ENCODE measurements at places on chromosomes 2 and 18. TPM values are rescaled to one million over a fixed set of nuclear protein-coding genes. Genes with fewer than 3 reads are reported as not detected.

DNA sequence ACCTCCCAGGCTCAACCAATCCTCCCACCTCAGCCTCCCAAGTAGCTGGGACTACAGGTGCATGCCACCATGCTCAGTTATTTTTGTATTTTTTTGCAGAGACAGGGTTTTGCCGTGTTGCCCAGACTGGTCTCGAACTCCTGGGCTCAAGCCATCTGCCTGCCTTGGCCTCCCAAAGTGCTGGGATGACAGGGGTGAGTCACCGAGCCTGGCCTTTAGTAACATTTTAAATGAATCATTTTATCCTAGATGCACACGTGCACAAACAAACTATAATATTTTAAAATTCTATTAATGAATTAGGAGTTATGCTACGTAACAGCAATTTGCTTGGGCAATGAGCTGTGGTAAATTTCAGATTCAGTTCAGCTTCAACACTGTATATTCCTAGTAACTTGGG is 862.5 kb upstream of the ID2 start:
- H3K36me3 ChIP-seq: no peaks in the 10 kb centered on the region
- no peak overlapping the region for H3K27ac ChIP-seq
- H3K4me1 ChIP-seq: 0 out of 2 replicates have a peak, but pooled peaks cover 10% of the 10 kb centered on the region
- DNase-seq: no peak
- H3K4me3 ChIP-seq: no peak overlapping the region
- no peaks in the 10 kb centered on the region for H3K27me3 ChIP-seq

- peak; percentile 68 for DNase-seq
- H3K4me1 ChIP-seq: peaks cover 33% of the 10 kb centered on the region
- 0 out of 2 replicates have a peak, but pooled peaks cover 11% of the 10 kb centered on the region for H3K36me3 ChIP-seq
- no peaks in the 10 kb centered on the region for H3K27me3 ChIP-seq
- H3K27ac ChIP-seq: peak overlapping the region; percentile 86
Observed at GRCh38 chr2:218217360-218218267, 625 bp downstream of the ARPC2 start.

DNA sequence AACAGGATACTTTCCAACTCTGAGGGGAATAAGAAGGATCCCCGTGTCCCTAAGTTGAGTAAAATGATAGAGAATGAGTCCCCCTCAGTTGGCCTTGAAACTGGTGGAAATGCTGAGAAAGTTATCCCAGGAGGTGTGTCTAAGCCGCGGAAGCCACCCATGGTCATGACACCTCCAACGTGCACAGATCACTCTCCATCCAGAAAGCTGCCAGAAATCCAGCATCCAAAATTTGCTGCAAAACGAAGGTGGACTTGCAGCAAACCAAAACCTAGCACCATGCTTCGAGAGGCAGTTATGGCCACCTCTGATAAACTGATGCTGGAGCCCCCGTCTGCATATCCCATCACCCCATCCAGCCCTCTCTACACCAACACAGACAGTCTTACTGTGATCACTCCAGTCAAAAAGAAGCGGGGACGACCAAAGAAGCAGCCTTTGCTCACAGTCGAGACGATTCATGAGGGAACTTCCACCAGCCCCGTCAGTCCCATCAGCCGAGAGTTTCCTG is 270.1 kb downstream of the SETBP1 start:
- DNase-seq: no peak
- H3K27ac ChIP-seq: no peak overlapping the region
- 0 out of 2 replicates have a peak, but pooled peaks cover 3% of the 10 kb centered on the region for H3K4me1 ChIP-seq
- no peak overlapping the region for H3K4me3 ChIP-seq

DNA sequence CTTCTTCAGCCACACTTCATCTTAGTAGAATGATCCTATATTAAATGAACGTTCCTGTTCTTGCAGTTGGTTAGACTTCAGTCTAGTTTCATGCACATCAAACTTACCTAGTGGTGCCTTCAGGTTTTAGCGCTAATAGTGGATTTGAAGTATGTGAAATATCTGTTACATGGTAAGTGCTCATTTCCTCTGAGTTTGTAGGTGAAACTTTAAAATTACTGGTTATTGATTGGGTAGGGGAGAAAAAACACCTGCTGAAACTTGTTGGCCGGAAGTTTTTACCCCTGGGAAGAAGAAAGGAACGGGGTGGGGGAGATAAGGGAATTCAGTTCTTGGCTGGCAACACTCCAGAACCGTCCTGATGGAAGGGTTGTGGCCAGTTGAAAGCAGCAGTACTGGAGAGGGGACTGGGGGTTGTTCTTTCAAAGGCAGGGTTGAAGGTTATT is 112.8 kb downstream of the SPTBN1 start:
- no peaks in the 10 kb centered on the region for H3K27me3 ChIP-seq
- DNase-seq: no peak
- H3K4me1 ChIP-seq: peaks cover 55% of the 10 kb centered on the region
- no peak overlapping the region for H3K4me3 ChIP-seq
- no peak overlapping the region for H3K27ac ChIP-seq

DNA sequence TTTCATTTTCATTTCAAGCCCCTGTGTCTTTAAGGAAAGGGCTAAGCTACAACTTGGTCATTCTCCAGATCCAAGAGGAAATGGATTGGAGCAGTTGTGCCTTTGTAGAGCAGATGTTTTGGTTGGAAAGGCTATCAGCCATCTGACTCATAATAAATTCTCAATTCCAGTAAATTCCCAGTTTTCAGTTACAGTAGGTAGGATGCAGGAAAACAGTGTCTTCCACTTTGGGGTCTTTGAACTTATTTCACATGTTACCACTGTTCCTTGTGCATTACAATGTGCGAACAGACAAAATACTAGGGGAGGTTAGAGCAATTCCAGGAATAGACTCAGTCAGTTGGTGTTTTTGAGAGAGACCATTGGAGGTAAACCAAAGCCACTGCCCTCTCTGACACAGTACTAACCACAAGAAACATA is 211.9 kb downstream of the BABAM2 start:
- H3K27me3 ChIP-seq: no peaks in the 10 kb centered on the region
- H3K27ac ChIP-seq: no peak overlapping the region
- H3K36me3 ChIP-seq: no peaks in the 10 kb centered on the region
- DNase-seq: no peak

DNA sequence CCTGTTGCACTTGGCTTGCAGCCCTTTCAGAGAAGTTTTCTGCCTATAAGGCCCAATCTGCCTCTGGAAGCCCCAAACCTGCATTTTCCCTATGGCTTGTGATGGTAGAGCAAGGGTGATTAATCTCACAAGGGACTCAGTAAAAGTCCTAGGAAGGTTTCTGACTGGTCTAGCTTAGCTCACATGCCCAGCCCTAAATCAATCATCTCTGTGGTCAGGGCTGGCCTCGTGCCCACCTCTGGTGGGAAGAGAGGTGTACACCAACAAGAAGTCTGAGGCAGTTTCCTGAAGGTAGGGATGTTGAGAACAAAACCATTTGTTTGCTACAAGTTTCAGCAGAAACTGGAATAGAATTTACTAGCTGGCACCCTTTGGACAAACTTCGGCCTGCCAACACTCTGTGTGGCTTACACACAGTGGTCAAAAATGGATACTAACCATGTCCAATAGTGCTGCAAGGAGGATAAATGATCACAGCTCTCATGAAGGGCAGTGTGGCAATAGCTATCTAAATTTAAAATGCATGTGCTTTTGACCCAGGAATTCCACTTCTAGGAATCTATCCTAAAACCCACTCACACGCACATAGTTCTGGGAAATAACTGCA is 96.4 kb downstream of the EN1 start:
- H3K27ac ChIP-seq: no peak overlapping the region
- peaks cover 20% of the 10 kb centered on the region for H3K4me1 ChIP-seq

GRCh38 chr18:39496986-39497385 is 1931.4 kb upstream of the CELF4 start:
- H3K27me3 ChIP-seq: no peaks in the 10 kb centered on the region
- no peak for DNase-seq
- H3K27ac ChIP-seq: no peak overlapping the region
- peaks cover 12% of the 10 kb centered on the region for H3K4me1 ChIP-seq
- H3K36me3 ChIP-seq: no peaks in the 10 kb centered on the region

DNA sequence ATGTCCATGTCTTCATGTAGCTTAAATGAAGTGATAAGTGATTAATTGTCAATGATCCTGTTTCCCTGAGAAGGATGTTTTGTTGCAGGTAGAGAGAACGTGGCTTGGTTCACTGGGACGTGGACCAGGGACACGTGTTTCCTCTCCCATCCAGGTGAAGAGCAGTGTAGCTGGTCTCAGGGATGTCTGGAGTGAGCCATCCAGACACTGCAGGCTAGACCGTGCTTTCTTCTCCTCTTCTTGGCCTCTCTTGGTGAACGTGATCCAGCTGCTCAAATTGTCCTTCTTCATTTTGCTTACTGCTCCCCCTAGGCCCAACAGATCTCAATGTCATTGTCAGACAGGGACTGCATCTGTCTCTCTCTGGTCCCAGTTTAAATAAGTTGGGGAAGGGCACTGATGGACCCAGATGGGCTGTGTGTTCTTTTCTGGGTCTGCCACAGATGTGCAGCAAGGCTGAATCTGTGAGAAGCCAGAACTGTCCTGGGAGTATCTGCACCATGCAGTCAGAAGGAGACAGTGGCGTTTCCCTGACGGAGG is 263.8 kb downstream of the CYRIA start:
- peaks cover 2% of the 10 kb centered on the region for H3K4me1 ChIP-seq
- DNase-seq: no peak
- H3K36me3 ChIP-seq: no peaks in the 10 kb centered on the region

- peak overlapping the region; percentile 82 for H3K4me3 ChIP-seq
- no peak overlapping the region for H3K27ac ChIP-seq
- H3K27me3 ChIP-seq: peaks cover 46% of the 10 kb centered on the region
- DNase-seq: peak; percentile 49
- H3K4me1 ChIP-seq: peaks cover 17% of the 10 kb centered on the region
Observed at GRCh38 chr2:101386599-101387150, 628 bp downstream of the CREG2 start.

DNA sequence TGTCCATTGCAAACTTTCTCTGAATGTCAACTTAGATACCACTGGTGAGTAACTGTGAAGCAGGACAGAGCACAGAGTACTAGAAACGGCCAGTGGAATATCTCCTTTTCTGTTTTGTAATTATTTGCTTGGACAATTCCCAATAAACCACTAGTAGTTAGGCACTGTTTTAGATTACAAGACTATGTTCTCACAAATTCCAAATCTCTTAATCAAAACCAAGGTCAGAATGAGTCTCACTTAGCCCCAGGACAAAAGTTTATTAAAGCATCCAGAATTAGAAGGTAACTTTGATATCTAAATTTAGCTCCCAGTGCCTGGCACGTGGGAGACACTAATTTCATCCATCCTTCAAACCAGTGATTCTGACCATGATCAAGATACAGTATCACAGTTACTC is 89.0 kb downstream of the ZNF521 start:
- H3K36me3 ChIP-seq: no peaks in the 10 kb centered on the region
- no peaks in the 10 kb centered on the region for H3K27me3 ChIP-seq
- DNase-seq: no peak
- no peak overlapping the region for H3K27ac ChIP-seq

GRCh38 chr18:24915547-24915946 is 436.4 kb downstream of the ZNF521 start:
- H3K27ac ChIP-seq: no peak overlapping the region
- no peaks in the 10 kb centered on the region for H3K4me1 ChIP-seq
- H3K4me3 ChIP-seq: no peak overlapping the region

GRCh38 chr18:49849331-49850217 is 36.2 kb upstream of the ACAA2 start:
- H3K36me3 ChIP-seq: no peaks in the 10 kb centered on the region
- H3K27me3 ChIP-seq: no peaks in the 10 kb centered on the region
- no peak overlapping the region for H3K4me3 ChIP-seq
- no peak overlapping the region for H3K27ac ChIP-seq
- no peaks in the 10 kb centered on the region for H3K4me1 ChIP-seq
- peak; percentile 70 for DNase-seq

DNA sequence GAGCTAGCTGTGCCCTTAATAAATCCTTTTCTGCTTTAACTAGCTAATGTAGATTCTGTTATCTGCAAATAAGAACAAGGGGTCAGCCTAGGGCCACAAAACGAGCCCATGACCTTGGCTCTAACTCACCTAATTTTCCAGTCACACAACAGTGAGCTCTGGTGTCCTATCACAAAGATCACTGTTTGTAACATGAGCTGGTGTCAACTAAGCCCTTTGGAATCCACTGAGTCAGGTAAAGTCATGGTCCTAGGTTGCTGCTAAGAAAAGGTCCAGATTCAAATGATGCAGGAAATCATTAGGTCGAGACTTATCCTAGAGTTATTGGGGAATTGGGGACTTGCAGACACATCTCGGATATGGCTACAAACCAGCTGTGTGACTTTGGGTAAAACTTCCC is 49.9 kb downstream of the ST8SIA5 start:
- H3K4me3 ChIP-seq: no peak overlapping the region
- peaks cover 8% of the 10 kb centered on the region for H3K4me1 ChIP-seq
- H3K27me3 ChIP-seq: no peaks in the 10 kb centered on the region
- peak; percentile 37 for DNase-seq

- H3K27ac ChIP-seq: no peak overlapping the region
- no peak overlapping the region for H3K4me3 ChIP-seq
- no peaks in the 10 kb centered on the region for H3K27me3 ChIP-seq
- H3K4me1 ChIP-seq: peaks cover 11% of the 10 kb centered on the region
- H3K36me3 ChIP-seq: no peaks in the 10 kb centered on the region
Observed at GRCh38 chr2:25587361-25587760, 86.0 kb downstream of the DTNB start.

DNA sequence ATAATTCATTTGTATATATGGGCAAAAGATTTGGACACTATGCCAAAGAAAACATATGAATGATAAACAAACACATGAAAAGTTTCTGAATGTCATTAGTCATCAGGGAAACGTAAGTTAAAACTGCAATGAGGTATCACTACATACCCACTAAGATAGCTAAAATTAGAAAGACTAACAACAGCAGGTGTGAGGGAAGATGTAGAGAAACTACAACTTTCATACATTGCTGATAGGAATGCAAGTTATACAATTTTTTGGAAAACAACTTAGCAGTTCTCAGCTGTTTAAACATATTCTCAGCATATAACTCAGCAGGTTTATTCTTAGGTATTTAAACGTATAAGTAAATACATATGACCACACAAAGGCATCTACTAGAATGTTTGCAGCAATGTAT is 563.5 kb upstream of the KLHL29 start:
- DNase-seq: no peak
- H3K36me3 ChIP-seq: no peaks in the 10 kb centered on the region
- H3K4me3 ChIP-seq: no peak overlapping the region
- no peak overlapping the region for H3K27ac ChIP-seq
- no peaks in the 10 kb centered on the region for H3K27me3 ChIP-seq
- no peaks in the 10 kb centered on the region for H3K4me1 ChIP-seq

GRCh38 chr2:36423619-36424120 is 68.1 kb downstream of the CRIM1 start:
- H3K27ac ChIP-seq: no peak overlapping the region
- H3K27me3 ChIP-seq: no peaks in the 10 kb centered on the region
- no peaks in the 10 kb centered on the region for H3K36me3 ChIP-seq
- peaks cover 61% of the 10 kb centered on the region for H3K4me1 ChIP-seq

GRCh38 chr2:189818249-189819038 is 34.2 kb downstream of the PMS1 start:
- no peak overlapping the region for H3K27ac ChIP-seq
- no peaks in the 10 kb centered on the region for H3K4me1 ChIP-seq

LONRF2 gene
- total RNA-seq: 0.24 TPM

DPY30 gene
- 176 TPM for total RNA-seq

PAX3 gene
- total RNA-seq: not detected

LRATD1 gene
- total RNA-seq: 5.7 TPM

TMEM87B gene
- total RNA-seq: 15.4 TPM

NPPC gene
- total RNA-seq: 2.2 TPM

ROCK1 gene
- 39.5 TPM for total RNA-seq

M1AP gene
- 12.1 TPM for total RNA-seq

IL1F10 gene
- total RNA-seq: not detected

ALLC gene
- total RNA-seq: not detected

LIMS4 gene
- total RNA-seq: not detected

RBFA gene
- 46.5 TPM for total RNA-seq

PARD6G gene
- total RNA-seq: 17.2 TPM

GALNT3 gene
- total RNA-seq: 17.1 TPM

LNPK gene
- total RNA-seq: 6.1 TPM

CDH7 gene
- 2.0 TPM for total RNA-seq
